Umbilical cord (tissue), 2 donors: ENCODE measurements at places on chromosomes 12 and 14.

DNA sequence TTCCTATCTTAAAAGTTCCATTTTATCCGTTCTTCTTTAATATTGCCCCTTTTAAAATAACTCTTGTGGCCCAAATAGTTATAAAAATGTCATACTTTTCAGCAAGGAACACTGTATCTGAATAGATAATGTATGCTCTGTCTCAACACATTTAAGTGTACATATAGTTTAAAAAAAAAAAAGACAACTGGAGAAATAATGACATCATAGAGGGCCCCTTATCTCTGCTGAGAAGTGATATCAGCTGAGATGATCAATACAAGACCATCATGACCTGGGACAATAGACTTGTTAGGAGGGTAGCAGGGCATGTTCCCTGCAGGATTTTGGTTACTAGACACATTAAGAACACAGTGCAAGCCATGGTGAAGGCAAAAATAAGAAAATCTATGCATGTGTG is 77.5 kb downstream of the PEBP1 start:
- no peak for DNase-seq

DNA sequence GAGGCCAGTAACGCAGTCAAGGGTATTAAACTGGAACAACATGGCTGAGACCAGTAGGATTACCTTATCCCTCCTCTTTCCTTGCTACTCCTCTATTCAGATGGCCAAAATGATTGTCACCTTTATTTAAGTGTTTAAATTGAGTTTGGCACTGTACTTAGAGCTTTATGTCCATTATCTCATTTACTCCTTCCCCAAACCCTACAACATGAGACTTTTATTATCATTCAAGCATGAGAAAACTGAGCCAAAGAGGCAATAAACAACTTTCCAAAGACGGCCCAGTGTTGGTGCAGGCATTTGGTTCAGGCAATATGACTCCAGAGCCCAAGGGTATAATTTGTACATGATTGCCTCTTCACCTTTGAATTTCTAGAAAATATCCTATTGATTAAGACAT is 370.9 kb upstream of the KITLG start:
- no peak for DNase-seq

DNA sequence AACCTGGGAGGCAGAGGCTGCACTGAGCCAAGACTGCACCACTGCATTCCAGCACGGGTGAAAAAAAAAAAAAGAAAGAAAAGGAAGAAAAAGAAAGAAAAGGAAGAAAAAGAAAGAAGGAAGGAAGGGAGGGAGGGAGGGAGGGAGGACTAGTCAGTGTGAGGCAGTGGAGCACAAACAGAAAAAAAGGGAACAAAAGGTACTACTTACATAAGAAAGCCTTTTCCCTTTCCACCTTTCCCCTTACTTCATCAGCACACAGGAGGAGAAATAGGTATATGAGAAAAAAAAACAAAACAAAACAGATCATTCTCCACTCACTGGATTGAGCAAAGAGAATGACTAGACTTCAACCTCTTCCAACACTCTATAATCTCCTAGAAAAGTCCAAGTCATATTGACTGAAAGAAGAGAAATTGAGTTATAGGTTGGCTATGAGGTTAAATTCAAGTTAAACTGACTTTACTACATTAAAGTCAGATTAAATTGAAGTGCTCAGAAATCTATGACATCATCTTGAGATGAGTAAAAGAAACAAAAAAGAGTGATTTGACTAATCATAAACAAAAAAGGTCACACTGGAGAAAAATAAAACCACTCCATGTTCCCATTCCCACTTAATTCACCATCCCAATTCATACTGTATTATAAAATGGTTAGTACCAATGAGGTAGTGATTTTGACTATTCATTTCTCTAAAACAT is 43.6 kb downstream of the NOVA1 start:
- no peak for DNase-seq

GRCh38 chr12:94948232-94948810 is 55.2 kb downstream of the NDUFA12 start:
- no peak for DNase-seq

GRCh38 chr14:91373591-91374254 is 43.9 kb downstream of the CCDC88C start:
- no peak for DNase-seq

- DNase-seq, result peak; percentile 54
Observed at GRCh38 chr12:9331218-9331626, 123.0 kb upstream of the PZP start.

GRCh38 chr12:120764816-120765215 is 39.2 kb downstream of the ACADS start:
- no peak for DNase-seq

GRCh38 chr12:89968151-89968700 is 259.6 kb upstream of the ATP2B1 start:
- no peak for DNase-seq

- DNase-seq, result no peak
Observed at GRCh38 chr12:64931981-64932380, 107.5 kb downstream of the TBC1D30 start.

GRCh38 chr12:115507951-115508722 is 769.4 kb downstream of the MED13L start:
- no peak for DNase-seq
